T1000 (cell line): ENCODE measurements at places on chromosomes 5 and 9.
A peak's percentile ranks its signal among the peaks of the same experiment; 100 is the strongest.

GRCh38 chr9:35892051-35892450, 14.0 kb upstream of the HRCT1 start:
- DNase-seq: no peak

GRCh38 chr5:142248853-142249462, 75.9 kb downstream of the SPRY4 start:
- DNase-seq: no peak

GRCh38 chr9:115328228-115328627, 210.3 kb upstream of the TNC start:
- peak; percentile 30 for DNase-seq

GRCh38 chr9:97761056-97761598, 64.0 kb upstream of the XPA start:
- DNase-seq: no peak

GRCh38 chr5:148859703-148860102, 33.3 kb downstream of the ADRB2 start:
- no peak for DNase-seq

DNA sequence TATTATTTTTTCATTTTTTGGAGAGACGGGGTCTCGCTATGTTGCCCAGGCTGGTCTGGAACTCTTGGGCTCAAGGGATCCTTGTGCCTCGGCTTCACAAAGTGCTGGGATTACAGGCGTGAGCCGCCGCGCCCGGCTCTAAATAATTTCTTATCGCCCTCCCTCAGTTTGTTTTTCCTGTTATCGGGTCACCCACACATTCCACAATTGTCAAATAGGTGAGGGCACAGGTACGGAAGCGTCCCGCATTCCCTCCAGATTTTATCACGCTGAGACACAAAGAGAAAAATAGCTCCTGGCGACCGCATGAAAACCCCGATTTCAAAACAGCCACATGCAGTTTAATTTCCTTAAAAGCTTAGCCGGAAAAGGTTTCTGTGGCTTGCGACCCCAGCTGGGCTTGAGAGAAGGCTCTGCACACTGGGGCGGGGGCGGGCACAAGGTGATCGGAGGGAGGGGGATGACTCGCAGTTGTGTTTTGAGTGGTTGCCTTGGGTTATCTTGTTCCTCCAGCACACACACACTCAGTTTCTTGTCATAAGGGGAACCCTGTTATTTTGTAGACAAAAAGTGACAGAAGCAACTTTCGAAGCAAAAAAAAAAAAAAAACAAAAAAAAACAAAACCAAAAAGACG, 717 bp upstream of the IQGAP2 start:
- DNase-seq: no peak

- no peak for DNase-seq
These were observed 30.8 kb downstream of the RASGRF2 start for GRCh38 chr5:80990971-80991370.

DNA sequence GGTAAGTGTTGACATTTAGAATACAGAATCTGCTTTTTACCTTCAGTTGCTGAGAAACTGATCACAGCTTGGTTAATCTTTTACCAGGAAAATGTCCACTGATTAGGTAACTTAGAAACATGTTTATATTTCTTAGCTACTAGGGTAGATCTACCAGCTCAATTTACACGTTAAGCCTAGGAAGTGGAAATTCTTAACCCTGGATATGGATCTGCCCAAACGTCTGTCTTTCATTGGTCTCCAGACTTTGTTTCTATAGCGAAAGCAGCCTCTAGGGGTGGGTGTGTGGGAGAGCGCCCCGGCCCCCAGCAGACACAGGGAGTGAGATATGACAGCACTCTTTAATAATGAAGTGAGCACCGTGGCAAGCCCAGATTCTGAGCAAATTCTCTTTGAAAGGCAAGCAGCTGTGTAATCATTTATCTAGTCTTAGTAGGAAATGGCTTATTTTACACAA, 141.6 kb upstream of the ZNF608 start:
- DNase-seq: no peak

GRCh38 chr5:89230178-89230577, 347.2 kb upstream of the MEF2C start:
- no peak for DNase-seq

- no peak for DNase-seq
These were observed 38.3 kb downstream of the RETREG1 start for GRCh38 chr5:16578474-16578883.

GRCh38 chr9:20391208-20391607, 231.1 kb downstream of the MLLT3 start:
- no peak for DNase-seq

GRCh38 chr9:31541721-31542281, 842.6 kb upstream of the ACO1 start:
- no peak for DNase-seq

DNA sequence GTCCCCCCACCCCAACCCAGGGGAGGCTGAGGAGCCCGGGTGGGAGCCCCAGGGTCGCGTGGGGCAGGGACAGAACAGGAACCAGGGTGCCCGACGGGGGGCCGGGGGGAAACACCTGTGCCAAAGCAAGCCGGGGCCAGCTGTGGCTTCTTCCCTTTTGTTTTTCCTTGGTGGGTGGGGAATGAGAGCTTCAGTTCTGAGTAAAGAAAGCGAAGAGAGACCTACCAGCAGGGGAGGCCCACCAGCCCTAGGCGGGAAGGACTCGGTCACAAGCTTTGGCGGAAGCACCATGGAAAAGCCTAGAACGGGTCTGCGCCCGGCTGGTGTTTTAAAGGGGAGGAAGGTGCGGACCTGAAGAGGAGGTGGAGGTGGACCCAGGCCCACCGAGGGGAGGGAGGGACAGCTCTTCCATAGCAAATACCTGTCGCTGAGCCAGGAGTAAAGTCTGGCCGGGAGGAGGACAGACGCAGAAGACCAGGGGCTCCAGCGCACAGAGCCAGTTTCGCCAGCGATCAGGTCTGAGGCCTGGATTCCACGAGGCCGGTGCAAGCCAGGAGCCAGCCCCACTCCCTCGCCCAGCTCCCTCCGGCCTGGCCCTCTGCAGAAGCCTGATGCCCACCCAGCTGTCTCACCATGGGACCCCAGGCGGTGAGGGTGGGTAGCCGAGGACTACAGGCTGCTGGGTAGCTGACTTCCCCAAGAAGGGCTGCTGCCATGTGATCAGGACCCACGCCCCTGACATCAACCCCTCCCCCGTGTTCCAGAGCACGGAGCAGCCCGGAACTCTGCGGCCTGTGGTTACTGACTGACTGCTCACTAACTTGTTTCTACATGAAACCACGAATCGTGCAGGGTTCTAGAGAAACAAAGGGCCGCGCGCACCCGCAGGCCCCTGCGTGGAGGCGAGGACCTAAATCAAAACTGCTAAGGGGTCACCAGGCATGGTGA, 849 bp upstream of the MGAT1 start:
- DNase-seq: no peak

DNA sequence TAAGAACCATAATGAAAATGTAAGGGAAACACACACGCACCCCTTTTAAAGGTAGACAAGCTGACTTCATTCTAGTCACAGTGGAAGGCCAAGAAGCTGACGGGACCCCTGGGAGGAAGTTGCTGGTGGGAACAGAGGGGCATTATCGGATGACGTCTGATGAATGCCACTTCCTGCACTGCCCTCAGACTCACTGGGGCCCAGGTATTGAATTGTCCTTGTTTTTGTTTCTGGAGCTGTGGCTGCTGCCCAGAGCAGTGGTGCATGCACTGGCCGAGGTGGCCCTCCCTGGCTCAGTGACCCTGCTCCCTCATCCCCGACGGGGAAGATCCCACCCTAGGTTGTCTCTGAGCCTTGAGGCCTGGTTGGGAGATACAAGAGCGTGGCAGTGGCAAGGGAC, 15.3 kb upstream of the RPL26L1 start:
- no peak for DNase-seq

GRCh38 chr5:146962801-146963355, 84.3 kb upstream of the PPP2R2B start:
- DNase-seq: no peak

DNA sequence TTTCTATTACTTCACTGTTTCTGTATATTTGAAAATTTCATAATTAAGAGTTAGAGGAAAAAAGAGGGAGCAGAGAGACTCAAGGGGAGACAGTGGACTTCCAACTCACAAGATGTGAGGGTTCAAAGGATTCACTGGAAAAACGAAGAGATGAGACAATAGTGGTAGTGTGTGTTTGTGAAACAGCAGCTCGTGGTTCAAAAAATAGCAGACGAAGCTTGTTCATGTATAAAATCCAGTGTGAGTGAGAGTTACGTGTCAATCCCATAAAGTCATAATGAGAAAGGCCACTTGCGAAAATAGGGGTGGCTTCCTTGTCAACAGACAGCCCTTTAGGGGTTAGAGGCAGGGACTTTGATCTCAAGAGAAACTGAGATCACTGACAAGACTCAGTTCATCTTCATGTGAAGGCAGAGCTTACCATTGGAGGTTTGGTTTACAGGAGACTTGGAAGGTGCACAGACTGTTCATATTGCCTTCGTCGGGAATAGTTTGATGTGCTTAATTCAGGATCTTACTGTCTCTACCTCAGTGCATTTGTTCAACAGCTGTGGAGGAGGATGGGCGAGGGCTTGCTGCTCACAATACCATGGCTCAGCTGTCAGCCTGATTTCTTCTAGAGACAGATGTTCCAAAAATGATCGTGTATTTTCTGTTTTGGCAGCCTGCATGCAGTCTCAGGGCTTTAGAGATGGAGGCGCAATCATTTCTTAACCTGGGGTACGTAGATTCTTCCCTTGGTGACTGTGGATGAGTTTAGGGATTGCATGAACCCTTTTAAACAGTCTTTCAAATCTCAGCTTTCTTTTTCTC, 105.7 kb upstream of the KLF9 start:
- DNase-seq: no peak

- DNase-seq: no peak
These were observed 18.8 kb downstream of the SNCAIP start for GRCh38 chr5:122330881-122331280.

DNA sequence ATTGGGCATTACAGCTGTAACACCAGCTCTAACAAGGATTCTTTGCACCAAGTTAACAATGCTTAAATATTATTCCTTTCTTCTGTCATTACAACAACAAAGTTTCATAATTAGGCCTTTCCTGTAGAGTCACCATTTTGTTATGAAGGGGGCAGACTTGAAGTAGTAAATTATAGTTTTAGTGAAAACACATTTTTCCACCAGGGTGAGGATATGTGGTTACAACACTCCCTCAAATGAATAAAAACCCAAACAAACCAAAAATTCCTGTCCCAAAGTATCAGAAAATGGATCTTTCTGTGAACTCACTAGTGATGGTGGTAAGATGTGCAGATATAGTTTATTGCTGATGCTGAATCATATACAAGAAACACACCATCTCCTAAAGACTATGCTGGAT, 250.5 kb upstream of the TUT7 start:
- no peak for DNase-seq

- DNase-seq: no peak
These were observed 183.3 kb downstream of the SH3GL2 start for GRCh38 chr9:17761984-17762676.

GRCh38 chr9:98326459-98327248, 71.2 kb upstream of the TBC1D2 start:
- DNase-seq: no peak

DNA sequence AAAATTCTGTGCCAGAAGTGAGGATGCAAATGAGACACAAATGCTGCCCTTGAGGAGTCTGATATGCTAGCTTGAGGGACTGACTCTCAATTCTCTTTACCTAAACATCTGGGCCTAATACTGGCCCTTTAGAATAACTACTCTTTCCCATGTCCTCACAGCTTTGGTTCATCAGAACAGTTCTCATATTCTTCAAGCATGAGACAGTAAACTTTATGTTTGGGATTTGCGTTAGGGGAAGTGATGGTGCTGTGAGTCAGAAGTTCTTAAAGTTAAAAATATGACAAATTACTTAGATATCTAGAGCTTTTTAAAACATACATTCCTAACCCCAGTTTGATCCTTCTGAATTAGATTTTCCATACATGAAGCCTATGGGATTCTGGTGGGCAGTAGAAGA, 665.0 kb upstream of the RGMB start:
- DNase-seq: no peak

GRCh38 chr9:81635521-81636254, 53.7 kb downstream of the TLE1 start:
- no peak for DNase-seq

GRCh38 chr5:135063056-135063445, 29.0 kb upstream of the PITX1 start:
- DNase-seq: no peak
